Kidney epithelial cell (primary cell): ENCODE measurements at places on chromosomes 3 and 15.

- DNase-seq, result no peak
These were observed 21.1 kb upstream of the BCL2L10 start for GRCh38 chr15:52133510-52134220.

DNA sequence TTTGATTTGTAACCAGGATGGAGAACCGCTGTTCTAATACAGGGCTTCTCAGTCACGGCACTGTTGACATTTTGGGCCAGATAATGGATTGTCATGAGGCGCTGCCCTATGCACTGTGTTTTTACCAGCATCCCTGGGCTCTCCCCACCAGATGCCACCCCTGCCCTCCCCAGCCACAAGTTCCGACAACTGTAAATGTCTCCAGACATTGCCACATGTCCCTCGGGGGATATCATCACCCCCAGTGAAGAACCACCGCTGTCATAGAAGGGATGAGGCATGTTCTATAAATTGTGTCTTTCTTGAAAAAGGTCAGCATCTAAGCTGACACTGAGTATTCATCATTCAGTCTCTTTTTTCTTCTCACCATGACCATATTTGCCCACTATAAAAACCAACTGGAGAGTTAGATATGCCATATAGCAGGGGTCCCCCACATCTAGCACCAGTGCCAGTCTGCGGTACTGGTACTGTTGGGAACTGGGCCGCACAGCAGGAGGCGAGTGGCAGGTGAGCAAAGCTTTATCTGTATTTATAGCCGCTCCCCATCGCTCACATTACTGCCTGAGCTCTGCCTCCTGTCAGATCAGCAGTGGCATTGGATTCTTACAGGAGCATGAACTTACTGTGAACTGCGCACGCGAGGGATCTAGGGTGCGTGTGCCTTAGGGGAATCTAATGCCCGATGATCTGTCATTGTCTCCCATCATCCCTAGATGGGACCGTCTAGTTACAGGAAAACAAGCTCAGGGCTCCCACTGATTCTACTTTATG, 260.5 kb upstream of the ST8SIA2 start:
- DNase-seq, result no peak

- DNase-seq, result no peak
These were observed 14.4 kb downstream of the KLF13 start for GRCh38 chr15:31341071-31341470.

DNA sequence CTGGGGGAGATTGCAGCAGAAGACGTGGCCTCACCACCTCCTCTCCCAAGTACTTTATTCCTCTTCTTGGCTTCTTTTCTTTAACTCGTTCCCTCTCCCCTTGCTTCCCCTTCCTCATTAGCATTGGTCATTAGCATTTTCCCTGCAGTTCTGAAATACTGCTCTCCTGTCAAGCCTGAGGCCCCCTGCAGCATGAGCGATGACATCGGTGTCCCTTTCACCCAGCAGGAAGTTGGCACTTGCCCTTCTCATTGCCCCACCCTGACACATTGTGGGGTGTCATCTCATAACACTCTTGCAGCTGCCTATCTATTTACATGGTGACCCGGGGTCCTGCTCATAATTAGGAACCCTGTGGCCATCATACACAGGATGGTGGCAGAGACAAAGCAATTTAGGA, 167.1 kb downstream of the ARRDC4 start:
- DNase-seq, result no peak

DNA sequence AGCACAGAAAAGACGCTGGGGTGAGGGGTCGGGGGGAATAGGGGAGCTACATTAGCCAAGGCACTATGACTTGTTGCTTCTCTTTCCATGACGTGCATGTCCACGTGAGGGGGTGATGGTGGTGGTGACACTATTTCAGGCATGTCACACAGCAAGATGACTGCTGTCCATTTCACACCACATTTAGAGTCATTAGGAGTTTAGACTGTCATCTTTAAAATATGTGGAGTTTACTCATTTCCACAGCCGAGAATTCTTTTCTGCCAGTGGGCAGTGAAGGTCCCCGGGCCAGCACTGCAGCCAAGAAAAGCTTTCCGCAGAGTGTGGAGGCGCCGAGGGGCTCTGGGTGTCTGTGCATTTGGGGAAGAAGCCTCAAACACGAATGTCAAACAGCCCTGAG, 954 bp upstream of the DGKG start:
- no peak for DNase-seq

- DNase-seq, result no peak
These were observed 173.9 kb downstream of the PYDC2 start for GRCh38 chr3:191634902-191635301.

GRCh38 chr15:60191821-60192220, 187.7 kb downstream of the FOXB1 start:
- no peak for DNase-seq

DNA sequence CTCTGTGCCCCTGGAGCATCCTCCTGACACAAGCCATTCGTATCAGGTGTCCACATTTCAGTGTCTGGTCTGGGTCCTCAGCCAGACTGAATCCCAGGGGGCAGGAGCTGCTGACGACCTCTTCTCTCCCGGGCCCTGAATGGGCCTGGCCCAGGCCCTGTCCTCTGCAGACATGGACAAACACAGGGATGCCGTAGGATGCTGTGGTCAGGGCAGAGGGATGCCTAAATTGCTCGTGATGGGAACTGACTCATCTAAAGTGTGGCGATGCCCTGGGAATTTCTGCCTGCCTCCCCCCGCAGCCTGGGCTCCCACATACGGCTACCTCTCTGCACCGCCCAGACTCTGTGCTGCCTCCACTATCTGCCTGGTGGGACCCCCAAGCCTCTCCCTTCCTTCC, 58.5 kb upstream of the CTSH start:
- DNase-seq, result no peak

DNA sequence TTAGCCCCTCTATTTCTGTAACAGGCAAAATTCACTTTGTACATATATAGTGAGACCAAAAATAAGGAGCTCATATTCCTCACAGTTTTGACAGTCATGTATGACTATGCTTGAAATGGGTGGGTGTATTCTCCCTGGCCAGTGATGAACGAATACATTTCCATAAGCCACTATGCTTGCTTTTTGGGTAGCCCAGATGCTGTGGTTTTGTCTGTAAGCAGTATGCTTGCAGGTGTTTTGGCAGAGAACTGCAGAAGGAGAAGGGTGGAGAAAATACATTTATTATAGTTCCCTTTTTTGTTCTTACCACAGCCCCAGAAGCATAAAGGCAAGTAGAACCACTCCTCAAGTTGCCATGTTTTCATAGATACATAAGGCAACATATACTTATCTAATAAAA, 131.2 kb downstream of the RBMS3 start:
- DNase-seq, result no peak

- DNase-seq, result no peak
These were observed 101.9 kb upstream of the LRIG1 start for GRCh38 chr3:66602691-66603090.

DNA sequence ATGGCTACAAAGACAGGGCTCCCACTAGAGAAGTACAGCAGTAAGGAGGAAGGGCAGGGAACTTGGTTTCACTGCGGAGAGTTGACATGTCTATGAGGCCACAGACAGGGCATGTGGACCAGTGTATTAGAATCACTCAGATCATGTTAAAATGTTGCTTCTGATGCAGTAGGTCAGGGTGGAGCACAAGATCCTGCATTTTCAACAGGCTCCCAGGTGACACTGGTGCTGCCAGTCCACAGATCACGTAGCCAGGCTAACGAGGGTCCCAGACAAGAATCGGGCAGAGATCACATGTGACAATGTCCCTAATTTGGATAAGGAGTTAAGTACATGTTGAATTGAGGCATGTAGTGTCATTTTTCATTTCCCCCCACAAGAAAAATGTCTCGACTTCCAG, 73.6 kb downstream of the SPSB4 start:
- DNase-seq, result no peak

GRCh38 chr3:18085429-18085828, 339.7 kb downstream of the SATB1 start:
- DNase-seq, result no peak

DNA sequence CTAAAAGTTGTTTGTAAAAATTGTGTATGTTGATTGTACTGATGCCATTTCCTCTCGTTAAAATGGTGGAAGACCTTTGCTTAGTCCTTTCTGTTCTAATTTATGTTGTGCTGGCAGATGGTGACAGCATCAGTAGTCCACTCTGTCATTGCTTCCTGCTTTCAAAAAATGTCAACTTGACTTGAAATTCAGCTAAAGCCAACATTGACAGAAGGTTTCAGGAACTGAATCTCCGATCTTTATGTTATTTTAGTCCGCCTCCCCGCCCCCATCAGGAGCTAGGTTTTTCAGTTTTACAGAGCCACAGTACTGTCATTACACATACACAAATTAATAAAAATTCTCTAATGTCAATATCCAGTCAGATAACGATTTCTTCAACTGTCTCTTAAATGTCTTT, 1.5 kb downstream of the CEP63 start:
- no peak for DNase-seq

DNA sequence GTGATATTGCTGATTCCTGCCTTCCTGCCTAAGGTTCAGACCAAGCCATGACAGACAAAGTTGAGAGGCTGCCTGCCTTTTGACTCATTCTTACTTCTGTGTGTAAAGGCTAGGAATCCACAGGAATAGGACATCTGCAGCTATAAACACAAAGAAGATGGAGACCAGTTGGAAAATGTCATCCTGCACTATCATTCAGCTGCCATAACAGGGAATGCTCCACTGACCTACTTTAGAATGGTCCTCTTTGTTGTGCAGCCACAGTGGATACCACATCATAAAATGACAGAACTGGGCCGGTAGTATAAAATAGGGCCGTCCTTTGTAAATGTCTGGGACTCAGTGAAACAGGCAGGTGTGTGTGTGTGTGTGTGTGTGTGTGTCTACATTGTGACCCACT, 75.1 kb downstream of the STAC start:
- no peak for DNase-seq

- DNase-seq, result no peak
These were observed 39.9 kb upstream of the CCNL1 start for GRCh38 chr3:157199841-157200240.

- DNase-seq, result peak; percentile 52
These were observed 84.1 kb downstream of the WNT5A start for GRCh38 chr3:55402886-55403609.

DNA sequence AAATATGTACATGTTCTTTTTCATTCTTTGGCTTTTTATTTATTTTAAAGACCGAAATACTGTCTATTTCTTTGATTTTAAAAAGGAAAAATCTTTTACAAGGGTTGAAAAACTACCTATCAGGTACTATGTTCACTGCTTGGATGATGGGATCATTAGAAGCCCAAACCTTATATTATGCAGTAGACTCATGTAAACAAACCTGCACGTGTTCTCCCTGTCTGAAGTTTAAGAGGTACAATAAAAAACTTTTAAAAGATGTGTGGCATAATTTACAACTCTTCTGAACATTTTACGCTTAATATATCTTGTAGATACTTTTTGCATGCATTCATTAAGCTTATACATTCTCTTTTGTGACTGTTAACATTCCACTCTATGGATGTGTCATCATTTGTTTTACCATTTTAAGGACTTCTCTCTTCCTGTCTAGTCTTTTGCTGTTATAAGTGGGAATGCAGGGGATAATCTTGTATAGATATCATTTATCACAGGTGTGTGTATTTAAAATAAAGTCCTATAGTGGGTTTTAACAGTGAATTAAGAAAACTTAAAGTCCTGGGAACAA, 6.2 kb downstream of the MGA start:
- DNase-seq, result no peak

- no peak for DNase-seq
These were observed 340.2 kb downstream of the LRRC3B start for GRCh38 chr3:26962492-26963360.

DNA sequence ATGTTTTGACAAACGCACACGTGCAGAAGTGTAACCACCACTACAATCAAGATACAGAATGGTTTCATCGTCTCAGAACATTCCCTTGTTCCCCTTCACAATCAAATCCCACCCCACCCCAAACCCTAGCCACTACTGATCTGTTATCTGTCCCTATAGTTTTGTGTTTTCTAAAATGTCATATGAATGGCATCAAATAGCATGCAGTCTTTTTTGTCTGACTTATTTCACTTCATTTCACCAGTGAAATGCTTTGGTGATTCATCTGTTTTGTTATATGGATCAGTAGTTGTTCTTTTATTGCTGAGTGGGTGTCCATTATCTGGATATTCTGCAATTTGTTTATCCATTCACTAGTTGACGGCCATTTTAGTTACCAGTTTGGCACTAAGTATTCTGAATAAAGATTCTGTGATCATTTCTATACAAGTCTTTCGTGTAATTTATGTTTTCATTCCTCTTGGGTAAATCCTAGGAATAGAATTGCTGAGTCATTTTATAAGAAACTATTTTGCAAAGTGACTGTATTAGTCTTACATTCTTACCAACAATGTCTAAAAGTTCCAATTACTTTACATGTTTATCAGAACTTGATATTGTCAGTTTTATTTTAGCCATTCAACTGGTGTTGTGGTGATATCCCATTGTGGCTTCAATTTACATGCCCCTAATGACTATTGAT, 232.8 kb downstream of the CLSTN2 start:
- no peak for DNase-seq

GRCh38 chr3:5891711-5892110, 704.2 kb downstream of the EDEM1 start:
- peak; percentile 1 for DNase-seq

DNA sequence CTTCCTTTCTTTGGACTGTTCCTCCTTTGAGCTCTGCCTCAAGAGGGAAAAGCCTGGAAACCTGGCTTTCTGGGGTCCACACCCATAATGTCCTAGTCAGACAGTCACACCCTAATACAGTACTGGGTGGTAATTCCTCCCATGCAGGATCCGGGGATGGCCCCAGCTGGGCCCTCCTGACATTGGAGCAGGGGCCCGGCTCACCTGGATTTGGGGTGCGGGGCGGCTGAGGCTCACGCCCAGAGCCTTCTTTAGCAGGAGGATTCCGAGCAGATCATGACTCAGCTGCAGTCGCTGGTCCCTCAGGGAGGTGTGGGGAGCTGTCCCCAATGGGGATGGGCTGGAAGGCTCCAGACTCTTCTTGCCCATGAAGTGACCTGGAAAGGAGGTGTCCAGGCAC, 1.0 kb downstream of the NMB start:
- DNase-seq, result no peak

- no peak for DNase-seq
These were observed 294.2 kb upstream of the COL8A1 start for GRCh38 chr3:99344216-99344615.

GRCh38 chr3:69145688-69146087, 23.3 kb upstream of the LMOD3 start:
- DNase-seq, result no peak

- no peak for DNase-seq
These were observed 28.2 kb downstream of the CSTA start for GRCh38 chr3:122353215-122353614.

DNA sequence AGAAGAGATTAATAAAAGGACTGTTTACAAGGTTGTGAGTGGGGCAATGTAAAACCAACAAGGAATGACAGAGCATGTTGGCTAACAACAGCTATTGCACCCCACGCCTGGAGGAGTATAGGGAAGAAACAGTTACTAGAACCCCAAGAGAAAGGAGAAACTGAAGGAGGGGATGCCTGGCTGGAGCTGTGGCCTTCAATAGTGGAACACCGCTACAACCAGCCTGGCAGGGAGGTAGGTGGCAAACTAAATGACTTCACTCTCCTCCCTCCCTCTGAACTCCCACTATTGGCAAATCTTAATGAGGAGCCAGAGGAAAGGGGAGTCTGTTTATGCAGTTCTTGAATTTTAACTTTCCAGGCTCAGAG, 7.2 kb upstream of the CD47 start:
- DNase-seq, result no peak
